ENCODE measurements at places on chromosomes 2 and 18.

DNA sequence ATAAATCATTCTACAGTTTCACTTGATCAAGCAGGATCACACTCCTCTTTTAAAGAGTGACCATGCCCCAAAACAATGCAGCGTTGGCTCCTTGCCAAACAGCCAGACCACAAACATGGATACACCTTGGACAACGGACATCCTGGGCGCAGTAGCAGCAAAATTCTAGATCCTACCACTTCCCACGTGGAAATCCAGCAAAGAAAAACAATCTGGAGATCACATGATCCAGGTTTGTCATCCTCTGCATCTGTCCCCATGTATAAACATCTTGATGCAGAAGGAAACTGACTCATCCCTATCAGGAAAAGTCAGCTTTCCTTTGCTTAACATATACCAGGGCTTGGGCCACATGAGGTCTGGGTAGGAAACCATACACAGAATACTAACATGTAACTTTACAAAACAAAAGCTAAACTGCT is 53.1 kb downstream of the ZNF521 start:
- DNase-seq: no peak

DNA sequence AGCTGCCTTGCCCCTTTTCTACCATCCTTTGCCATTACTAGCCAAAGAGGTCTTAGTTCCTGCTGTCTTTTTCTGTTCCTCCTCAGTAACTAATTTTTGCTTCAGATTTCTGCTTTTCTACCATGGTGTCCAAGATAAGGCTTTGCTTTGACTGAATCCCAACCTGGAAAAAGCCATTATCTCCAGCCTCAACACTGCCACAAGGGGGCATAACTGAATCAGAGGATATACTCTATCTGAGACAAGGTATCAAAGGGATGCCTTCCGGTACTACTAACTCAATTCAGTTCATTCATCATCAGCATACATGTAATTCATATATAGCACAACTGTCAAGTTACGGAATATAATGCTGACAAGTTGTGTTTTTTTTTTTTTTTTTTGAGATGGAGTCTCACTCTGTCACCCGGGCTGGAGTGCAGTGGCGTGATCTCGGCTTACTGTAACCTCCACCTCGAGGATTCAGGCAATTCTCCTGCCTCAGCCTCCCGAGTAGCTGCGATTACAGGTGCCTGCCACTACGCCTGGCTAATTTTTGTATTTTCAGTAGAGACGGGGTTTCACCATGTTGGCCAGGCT is 11.4 kb downstream of the OSGEPL1 start:
- DNase-seq: no peak

DNA sequence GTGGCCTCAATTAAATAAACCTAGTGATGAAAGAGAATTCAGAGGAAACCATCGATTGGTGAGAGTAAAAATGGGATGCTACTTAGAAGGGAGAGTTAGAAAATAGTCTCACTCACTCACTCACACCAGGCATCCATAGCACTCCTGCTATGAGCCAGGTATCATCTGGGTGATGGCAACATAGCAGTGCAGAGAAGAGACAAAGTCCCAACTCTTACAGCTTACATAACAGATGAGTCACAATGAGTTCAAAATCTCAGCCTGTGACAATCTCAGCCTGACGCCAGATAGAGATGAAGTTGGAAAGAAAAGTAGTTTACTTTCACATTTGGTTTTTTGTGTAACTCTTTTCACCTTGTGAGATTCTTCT is 55.4 kb upstream of the THOC1 start:
- DNase-seq: no peak

- peak; percentile 28 for DNase-seq
These were observed 84.8 kb downstream of the VRK2 start for GRCh38 chr2:58131191-58132011.

- peak; percentile 99 for DNase-seq
These were observed 441 bp upstream of the PEX13 start for GRCh38 chr2:61017003-61017555.

DNA sequence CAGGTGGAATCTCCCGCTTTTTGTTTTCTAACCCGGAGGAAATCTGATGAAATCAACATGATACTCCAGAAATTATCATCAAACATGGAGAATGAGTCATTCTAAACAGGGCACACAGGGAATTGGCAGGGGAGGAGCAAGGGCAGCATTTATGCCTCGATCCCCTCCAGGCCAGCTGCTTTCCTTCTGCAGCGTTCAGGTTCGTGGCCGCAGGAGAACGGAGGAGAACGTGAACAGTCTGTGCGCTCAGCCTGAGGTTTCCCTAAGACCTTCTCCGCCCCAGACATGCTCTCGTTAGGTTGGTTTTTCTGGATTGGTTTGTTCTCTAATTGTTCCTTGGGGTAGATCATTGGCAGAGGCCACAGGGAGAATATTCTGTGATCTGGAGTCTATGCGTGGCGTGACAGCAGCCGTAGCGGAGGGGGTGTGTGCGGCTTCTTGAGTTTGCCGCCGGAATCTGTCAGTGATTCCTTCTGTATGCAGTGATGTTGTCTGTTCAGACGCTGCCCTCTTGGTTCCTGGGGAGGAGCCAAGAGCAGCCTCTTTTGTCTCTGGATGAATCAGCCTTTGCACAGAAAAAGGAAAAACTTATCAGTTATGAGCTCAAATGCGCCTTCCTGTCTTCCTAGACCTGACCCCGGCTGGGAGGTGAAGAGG is 75.9 kb downstream of the SH3BP4 start:
- DNase-seq: no peak

GRCh38 chr2:68367953-68368653 is 3.0 kb downstream of the PLEK start:
- DNase-seq: no peak

DNA sequence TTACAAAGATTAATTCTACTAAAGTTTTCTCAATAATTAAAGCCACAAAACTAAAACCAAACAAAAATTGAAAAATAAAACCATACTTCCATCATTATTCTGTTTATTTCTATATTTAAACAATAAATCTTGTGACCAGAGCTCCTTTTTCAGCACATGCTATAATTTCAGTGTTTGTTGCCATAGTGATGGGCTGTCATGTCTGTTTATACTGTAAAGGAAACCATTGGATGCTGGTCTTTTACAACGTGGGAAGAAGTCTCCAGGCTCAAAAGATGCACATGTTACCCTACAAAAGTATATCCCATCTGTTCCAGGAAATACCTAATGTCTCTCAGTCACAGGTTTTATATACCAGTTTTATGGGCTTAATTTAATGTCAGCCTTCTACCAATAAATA is 100.1 kb upstream of the MC2R start:
- DNase-seq: no peak

DNA sequence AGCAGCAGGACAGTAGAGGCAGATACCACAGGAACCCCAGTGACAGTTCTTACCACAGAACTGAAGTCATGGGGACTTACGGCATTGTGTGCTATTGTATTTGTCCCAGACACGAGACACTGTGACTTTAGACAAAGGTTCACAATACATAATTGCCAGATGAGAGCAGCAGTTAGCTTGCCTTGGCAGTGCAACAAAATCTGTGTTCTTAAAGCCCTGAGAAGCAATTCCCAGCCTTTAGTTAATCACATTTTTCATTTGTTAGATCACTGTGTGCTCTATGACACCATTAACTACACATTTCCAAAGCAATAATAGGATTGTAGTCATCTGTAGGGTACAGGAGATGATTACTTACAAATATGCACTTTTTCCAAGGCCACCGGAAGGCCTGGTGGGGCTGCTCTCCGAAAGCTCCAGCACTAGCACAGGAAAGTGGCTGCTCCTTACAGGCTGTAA is 97.5 kb upstream of the LDLRAD4 start:
- DNase-seq: no peak

- DNase-seq: no peak
These were observed 65.3 kb downstream of the BIRC6 start for GRCh38 chr2:32422133-32422532.

- peak; percentile 38 for DNase-seq
These were observed 447.0 kb upstream of the ID2 start for GRCh38 chr2:8234757-8235374.
